ENCODE measurements at places on chromosomes 4 and X. TPM values are rescaled to one million over a fixed set of nuclear protein-coding genes. Genes with fewer than 3 reads are reported as not detected.

DNA sequence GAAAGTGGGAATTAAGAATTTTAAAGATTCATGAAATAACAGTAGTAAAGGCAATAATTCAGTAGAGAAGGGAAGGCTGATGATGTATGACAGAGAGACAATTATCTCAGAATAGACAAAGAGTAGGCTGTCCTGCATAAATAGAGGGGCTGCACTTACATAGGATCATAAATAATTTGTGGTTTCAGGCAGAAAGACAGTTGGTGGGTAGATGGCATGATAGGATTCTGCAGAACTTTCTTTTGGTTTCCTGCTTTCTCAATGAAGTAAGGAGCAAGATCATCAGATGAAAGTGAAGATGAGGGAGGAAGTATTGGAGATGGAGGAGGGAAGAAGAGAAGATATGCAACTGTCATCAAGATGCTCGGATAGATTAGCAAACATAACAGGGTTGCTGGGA lies 604.9 kb upstream of the ZFP42 start:
- no peak for DNase-seq

Gene DMRTC1B
- total RNA-seq: not detected

Gene ADGRL3
- 1.6 TPM for total RNA-seq

- DNase-seq: no peak
These were observed 483.6 kb downstream of the SH2D1A start for GRCh38 chrX:124829930-124830329.

DNA sequence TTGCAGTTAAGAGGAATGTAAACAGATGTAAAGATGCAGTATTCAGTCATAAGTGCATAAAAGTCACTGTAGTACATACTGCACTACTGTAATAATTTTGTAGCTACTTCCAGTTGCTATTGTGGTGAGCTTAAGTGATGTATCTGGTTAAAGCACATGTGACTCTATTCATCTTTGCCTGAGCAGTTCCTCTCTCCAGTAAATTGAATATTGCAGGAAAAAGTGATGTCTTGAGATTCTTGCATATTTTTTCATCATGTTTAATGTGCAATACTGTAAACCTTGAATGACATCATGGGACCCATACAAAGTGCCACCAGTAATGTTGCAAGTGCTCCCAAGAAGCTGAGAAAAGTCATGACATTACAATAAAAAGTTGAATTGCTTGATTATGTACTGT lies 9.6 kb downstream of the UBA6 start:
- DNase-seq: no peak

DNA sequence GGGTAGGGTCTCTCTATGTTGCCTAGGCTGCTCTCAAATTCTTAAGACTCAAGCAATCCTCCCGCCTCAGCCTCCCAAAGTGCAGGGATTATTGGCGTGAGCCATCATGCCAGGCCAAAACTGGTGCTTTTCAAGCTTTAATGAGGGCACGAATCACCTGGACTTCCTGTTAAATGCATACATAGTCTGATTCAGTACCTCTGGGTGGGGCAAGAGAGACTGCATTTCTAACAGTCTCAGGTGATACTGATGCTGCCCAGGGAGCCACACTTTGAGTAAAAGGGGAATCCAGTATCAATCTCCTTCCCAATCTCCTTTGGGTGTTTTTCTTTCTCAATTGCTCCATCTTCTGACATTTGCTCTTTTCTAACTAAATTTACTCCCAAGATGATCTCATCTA lies 96.5 kb downstream of the SH3RF1 start:
- no peak for DNase-seq

Gene IL15
- total RNA-seq: 1.2 TPM

Gene NHS
- under 0.01 TPM for total RNA-seq

Gene EFHC2
- not detected for total RNA-seq

GRCh38 chrX:134688031-134688823 lies 30.0 kb upstream of the PLAC1 start:
- DNase-seq: no peak

Gene MAP3K15
- total RNA-seq: under 0.01 TPM

DNA sequence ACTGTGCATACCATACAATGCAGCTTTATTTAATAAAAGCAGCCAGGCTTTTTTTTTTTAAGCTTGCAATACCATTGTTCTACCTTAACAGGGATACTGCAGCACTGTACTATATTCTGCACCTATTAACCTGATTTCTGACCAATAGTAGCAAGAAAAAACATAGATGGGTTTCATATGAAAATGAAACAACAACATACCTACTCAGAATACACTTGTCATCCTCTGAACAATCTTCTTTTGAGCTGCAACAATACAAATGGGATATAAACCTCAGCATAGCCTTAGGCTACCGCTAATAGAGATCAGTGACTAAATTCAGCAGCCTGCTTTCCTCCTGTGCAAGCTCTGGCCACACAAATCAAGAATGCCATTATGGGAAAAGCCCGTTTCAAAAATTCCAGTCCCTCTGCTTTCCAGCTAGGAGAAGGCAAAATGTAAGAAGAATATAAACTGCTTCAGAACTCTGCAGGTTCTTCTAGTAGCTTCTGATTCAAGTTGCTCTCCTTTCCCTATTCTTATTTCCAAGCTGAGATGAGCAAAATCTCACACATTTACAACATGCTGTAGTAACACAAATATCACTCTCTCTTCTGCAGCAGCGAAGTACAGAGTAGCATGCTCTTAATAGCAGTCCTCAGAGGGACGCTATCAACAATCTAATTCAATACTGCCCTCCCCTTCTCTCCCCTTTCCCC lies 143.4 kb downstream of the KLHL13 start:
- DNase-seq: no peak

GRCh38 chr4:147768113-147768512 lies 36.2 kb downstream of the ARHGAP10 start:
- peak; percentile 91 for DNase-seq

DNA sequence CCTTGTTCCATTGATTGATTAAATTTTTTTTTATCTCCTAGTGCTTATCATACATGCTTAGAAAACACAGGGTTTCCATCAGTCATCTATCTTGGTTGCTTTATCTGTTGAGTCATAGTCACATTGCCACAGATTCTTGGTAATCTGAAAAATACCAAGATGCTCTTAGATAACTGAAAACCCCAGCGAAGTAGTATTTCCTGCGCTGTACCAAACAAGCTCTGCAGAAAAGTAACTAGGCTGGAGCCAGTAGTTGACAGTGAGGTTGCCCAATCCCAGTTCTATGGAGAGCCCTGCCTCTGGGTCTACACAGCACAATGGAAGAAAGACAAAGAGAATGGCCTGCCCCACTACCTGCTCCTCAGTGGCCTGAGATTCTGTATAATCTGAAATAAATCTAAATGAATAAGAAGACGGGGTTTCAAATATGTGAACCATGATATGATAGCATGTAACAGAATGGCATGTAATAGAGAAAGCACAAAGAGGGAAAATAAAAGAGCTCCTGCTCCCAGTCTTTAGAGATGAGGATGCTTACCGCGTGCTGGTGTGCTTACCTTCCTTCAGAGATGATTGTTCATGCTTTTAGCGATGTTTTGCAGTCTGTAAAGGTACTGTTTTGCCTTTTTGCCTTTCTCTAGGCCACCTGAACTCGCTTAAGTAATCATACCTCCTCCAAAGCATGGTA lies 55.3 kb upstream of the RAPGEF2 start:
- DNase-seq: no peak

GRCh38 chrX:154038656-154039055 lies 19.0 kb upstream of the IRAK1 start:
- no peak for DNase-seq

Gene TRMT2B
- 13.9 TPM for total RNA-seq

Gene IL2RG
- total RNA-seq: not detected

Gene USP51
- 0.87 TPM for total RNA-seq

DNA sequence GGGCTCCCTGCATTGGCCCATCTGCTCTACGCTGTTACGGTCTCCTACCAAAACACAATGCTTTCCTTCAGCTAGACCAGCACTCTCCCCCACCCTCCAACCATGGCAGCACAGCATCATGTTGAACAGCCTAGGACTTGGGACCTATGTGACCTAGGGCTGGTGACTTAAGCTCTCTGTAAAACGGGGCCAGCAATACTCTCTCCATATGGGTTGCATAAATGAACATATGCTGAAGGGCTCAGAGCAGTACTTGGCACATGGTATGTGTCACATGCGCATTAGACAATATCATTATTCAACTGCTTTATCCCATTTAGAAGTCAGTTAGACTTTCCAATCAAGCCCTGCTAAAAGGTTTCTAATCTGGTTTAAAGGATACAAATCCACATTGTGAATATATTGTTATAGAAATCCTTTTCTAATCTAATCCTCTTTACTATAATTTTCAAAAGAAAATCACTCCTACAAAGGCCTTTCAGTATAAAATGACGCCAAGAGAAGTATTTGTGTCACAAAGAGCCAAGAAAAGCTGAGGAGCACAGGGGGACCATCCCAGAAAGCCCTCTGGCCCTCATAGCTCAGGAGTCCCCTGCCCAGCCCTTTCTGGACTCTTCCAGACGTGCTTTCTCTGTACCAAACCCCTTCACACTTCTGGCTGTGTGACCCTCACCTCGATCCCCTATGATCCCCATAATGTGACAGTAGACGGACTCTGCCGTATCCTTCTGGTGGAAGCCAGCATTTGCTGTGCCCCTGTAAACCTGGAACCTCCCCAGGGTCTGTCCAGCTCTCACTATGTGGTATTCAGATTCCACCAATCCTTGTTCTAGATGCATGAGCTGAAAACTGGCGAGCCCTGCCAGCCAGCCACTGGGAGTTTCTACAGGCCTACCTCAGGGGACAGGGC lies 42.3 kb downstream of the NSG1 start:
- DNase-seq: no peak

GRCh38 chr4:3404546-3404945 lies 37.2 kb upstream of the HGFAC start:
- DNase-seq: no peak

DNA sequence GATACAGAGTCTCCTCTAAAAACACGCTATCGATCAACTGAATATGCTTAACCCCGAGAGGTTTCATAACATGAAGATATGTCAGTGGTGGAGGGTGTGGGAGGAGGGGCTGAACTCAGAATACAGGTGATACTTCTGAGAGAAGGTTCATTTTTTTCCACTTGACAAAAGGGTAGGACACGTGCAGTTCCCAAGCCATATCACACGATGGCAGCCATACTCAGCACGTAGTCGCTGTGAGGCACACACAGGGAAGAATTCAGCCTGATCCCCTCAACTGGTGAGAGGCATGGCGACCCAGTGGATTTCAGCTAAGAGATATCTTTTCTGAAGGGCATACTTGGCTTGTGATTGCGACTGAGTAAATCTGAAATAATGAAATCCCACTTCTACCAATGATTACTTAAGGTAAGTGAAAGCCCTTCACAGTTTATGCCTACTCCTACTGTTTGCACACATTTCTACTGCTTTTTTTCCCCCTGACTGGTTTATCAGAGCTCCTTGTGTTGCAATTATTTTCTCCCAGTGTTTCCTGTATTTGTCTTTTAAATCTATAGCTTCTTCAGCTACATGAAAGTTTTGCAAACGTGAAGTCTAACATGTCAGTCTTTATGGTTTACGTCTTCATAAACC lies 133.1 kb downstream of the CORIN start:
- peak; percentile 32 for DNase-seq

Gene ZNF732
- 0.44 TPM for total RNA-seq

Gene ARHGAP24
- total RNA-seq: 30.7 TPM

Gene GPC4
- total RNA-seq: 0.22 TPM

DNA sequence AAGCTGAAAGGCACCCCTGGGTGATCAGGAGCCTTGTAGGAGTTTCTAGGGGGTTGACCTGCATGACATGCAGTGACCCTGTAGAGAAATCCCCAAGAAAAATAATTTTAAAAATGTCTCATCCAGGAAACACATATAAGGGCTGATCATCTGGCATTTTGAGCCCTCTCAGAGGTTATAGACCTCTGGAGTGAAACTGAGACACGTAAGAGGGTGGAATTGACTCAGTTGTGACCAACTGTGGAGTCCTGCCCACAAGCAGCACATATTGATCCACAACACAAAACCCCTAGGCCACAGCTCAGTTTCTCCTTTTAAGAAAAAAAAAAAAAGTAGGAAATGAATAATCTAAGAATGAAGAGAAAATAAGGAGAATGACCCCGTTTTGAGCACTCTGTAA lies 32.5 kb upstream of the MTMR8 start:
- no peak for DNase-seq

DNA sequence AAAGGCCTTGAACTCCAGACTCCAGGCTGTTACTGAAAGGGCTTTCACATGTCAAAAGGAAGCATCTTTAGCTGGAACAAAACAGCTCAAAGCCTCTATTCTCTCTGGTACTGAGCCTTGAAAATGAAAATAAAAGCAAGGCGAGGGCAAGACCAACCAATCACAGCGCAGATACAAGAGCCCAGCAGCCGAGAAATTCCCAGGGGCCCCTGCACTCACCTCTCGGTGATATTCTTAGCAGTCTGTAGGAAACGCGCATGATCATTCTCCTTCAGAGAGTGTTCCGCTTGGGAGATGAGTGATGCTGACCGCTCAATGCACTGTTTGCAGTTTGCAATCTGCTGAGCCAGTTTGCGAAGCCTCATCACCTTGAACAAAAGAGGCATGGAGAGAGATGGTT lies 138.1 kb downstream of the MID1 start:
- DNase-seq: peak; percentile 54

DNA sequence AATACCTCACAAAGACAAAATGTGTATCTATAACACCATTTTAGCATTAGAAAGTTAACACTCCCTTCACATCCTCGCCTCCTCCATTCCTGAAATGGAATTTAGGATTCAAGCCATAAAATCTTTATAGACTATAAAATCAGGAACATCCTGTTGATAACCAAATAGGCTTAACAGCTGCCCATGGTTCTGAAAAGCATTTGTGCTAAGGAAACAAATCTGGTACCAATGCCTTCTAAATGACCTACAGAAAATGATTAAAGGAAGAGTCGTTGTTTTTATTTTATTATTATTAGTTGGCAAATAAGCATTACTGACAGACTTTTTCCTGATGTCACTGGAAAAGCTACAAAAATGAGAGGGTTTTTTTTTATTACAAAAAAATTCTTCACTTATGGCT lies 79.8 kb downstream of the PAPSS1 start:
- DNase-seq: no peak

Gene WAS
- under 0.01 TPM for total RNA-seq
